ENCODE measurements at places on chromosomes 7 and 10.
A peak's percentile ranks its signal among the peaks of the same experiment; 100 is the strongest.

DNA sequence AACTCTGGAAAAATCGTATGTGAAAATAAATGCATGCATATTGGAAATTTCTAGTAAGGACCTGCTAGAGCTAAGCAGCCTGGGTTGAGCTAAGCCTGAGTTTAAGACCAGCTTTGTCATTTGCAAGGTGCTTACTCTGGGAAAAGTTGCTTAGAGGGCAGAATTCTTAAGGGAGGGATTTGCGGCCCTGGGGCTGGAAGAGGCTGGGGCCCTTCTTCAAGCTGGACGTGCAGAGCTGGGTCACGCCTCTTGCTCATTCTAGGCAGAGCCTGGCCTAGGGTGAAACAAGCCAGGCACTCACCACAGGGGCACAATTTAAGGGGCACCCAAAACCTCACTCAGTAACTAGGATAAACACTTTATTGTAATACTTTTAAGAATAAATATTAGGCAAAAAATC is 137.2 kb downstream of the ARHGAP22 start:
- no peak for DNase-seq
- no peak overlapping the region for H3K4me3 ChIP-seq
- no peak overlapping the region for H3K27ac ChIP-seq
- H3K27me3 ChIP-seq = no peaks in the 10 kb centered on the region
- H3K4me1 ChIP-seq = no peaks in the 10 kb centered on the region

DNA sequence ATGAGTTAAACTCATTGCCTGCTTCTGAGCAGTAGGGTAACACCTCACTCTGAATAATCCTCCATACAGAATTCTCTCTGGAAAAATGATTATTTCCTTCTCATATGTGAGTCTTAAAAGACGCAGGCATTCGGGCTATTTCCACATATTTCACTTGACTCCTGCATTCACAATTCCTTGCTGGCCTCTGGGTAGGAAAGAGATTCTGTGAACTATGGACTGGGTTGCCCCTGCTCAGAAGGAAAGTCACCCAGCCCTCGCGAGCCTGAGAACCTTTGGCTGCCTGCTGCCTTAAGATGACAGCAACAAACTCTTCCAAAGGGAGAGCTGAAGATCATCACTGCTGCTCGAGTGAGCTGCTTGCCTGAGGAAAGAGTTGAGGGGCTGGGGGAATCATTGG is 216.8 kb downstream of the BAMBI start:
- no peaks in the 10 kb centered on the region for H3K36me3 ChIP-seq
- no peak for DNase-seq
- no peaks in the 10 kb centered on the region for H3K27me3 ChIP-seq
- H3K27ac ChIP-seq = no peak overlapping the region

GRCh38 chr10:34499612-34500279 is 315.4 kb downstream of the PARD3 start:
- H3K27me3 ChIP-seq = peaks cover 2% of the 10 kb centered on the region

- no peaks in the 10 kb centered on the region for H3K27me3 ChIP-seq
- no peak overlapping the region for H3K4me3 ChIP-seq
- H3K27ac ChIP-seq = peak overlapping the region; percentile 9
- H3K36me3 ChIP-seq = peaks cover 6% of the 10 kb centered on the region
- peaks cover 43% of the 10 kb centered on the region for H3K4me1 ChIP-seq
- DNase-seq = no peak
Measured at GRCh38 chr7:36597090-36597773, 127.1 kb downstream of the AOAH start.

DNA sequence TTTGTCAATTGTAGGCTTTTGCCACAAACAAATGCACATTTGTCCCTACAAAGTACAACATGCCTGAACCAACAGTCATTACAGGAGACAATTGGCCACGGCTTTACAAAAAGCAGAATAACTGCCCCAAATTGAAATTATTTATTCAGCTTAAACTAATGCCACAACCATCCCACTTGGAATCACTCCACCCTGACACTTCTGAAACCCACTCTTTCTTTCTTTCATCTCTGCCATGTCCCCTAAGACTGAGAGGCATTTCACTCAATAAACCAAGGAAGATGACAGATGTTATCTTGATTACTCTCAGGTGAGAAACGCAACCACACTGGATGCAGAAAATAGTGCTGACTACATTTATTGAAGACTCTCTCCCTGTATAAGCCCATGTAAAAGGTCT is 2.6 kb upstream of the NPM3 start:
- no peak overlapping the region for H3K4me3 ChIP-seq
- peaks cover 51% of the 10 kb centered on the region for H3K36me3 ChIP-seq
- no peak for DNase-seq
- no peaks in the 10 kb centered on the region for H3K27me3 ChIP-seq
- H3K27ac ChIP-seq = no peak overlapping the region

DNA sequence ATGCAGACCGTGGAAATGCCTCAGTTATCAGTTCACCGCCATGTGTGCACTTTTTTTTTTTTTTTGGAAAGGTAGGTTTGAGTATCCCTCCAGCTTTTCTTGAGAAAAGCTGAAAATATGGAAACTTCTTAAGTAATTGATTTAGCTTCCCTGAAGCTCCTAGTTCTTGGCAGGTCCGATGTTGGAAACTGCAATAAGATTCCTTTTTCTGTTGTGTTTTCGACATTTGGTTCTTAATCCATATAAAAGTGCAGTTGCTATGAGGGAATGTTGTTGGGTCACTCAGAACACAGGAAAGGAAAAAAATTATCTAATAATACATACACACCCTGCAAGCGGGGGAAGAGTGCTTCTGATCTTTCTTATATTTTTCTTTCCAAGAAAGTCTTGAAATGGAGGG is 665.2 kb downstream of the INHBA start:
- no peaks in the 10 kb centered on the region for H3K36me3 ChIP-seq
- no peak for DNase-seq
- H3K27me3 ChIP-seq = no peaks in the 10 kb centered on the region
- H3K4me1 ChIP-seq = no peaks in the 10 kb centered on the region
- H3K27ac ChIP-seq = no peak overlapping the region

DNA sequence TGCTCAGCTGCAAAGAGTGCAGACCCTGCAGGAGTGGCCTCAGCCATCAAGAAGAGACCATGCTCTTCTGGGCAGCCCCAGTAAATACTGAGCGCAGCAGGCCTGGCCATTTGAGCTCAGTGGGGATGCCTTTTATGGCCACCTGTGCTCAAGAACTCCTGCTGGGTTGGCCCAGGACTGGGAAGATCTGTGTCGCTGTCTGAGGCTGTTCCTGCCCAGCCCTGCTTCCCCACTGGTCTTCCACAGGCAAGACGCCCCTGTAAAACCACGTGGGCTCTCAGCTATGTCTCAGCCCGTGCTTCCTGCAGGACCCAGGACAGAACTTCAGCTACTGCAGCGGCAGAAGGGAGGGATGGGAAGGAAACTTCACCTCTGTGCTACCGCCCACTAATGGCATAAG is 10.5 kb upstream of the PPIF start:
- H3K4me1 ChIP-seq = peaks cover 20% of the 10 kb centered on the region
- DNase-seq = no peak
- H3K4me3 ChIP-seq = no peak overlapping the region
- H3K36me3 ChIP-seq = no peaks in the 10 kb centered on the region
- no peak overlapping the region for H3K27ac ChIP-seq
- H3K27me3 ChIP-seq = no peaks in the 10 kb centered on the region

DNA sequence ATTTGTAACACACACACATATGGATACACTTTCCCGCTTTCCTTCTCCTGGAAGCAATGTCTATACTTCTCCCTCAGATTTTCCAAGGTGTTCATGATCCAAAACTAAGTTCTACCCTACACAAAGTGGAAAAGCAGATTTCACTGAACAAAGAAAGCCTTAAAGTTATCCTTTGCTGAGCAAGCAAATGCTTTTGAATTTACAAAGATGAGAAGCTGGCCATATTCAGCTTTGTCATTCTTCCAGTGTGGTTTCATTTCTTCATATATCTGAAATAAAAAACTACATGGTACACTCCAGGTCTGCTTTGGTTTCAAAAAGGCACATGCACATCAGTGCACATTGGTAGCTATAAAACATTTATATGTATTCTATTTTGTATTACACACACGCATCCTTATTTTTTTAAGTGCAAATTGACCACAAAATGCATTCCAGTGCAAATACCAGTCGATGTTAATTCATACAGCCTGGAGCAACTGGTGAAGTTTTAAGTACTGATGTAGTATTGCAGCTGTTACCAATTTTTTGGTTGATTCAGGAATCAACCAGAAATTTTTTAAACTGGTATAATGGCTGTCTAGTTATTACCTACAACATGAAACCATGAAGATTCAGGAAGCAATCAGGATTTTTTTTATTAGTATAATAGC is 65.5 kb upstream of the SRPK2 start:
- H3K36me3 ChIP-seq = peaks cover 16% of the 10 kb centered on the region
- H3K4me1 ChIP-seq = peaks cover 15% of the 10 kb centered on the region
- H3K4me3 ChIP-seq = no peak overlapping the region
- no peak overlapping the region for H3K27ac ChIP-seq
- no peak for DNase-seq

DNA sequence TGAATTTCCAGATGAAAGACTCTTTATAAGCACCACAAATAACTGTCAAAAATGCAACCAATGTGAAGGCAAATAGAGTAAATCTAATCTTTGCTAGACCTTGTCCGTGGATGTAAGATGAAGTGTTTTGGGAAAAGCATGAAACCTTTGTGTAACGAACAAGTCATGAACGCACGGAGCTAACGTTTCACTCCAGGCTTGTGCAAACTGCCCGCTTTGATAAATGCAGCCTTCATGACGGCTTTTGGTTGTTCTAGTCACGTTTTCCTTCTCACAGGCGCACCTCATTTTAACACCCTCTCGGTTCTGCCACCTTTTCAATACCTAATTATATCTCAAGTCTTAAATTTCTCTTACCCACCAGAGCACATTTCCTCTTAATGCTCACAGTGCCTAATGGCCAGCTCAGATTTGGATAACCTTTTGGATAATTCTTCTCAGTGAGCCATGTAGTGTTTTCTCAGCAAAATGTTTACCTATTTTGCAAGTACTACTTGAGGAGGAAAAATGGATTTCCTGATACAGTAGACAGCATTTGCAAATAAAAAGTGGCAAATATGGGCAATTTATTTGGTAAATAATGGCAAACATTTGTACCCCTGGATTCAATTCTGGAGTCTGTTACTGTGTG is 63.2 kb downstream of the HECW1 start:
- no peak overlapping the region for H3K27ac ChIP-seq
- DNase-seq = no peak
- H3K36me3 ChIP-seq = no peaks in the 10 kb centered on the region
- H3K27me3 ChIP-seq = peaks cover 15% of the 10 kb centered on the region
- no peak overlapping the region for H3K4me3 ChIP-seq
- no peaks in the 10 kb centered on the region for H3K4me1 ChIP-seq

- H3K4me3 ChIP-seq = no peak overlapping the region
- H3K27ac ChIP-seq = no peak overlapping the region
- H3K36me3 ChIP-seq = no peaks in the 10 kb centered on the region
- no peak for DNase-seq
- no peaks in the 10 kb centered on the region for H3K4me1 ChIP-seq
Measured at GRCh38 chr7:51665045-51665780, 348.6 kb upstream of the COBL start.

DNA sequence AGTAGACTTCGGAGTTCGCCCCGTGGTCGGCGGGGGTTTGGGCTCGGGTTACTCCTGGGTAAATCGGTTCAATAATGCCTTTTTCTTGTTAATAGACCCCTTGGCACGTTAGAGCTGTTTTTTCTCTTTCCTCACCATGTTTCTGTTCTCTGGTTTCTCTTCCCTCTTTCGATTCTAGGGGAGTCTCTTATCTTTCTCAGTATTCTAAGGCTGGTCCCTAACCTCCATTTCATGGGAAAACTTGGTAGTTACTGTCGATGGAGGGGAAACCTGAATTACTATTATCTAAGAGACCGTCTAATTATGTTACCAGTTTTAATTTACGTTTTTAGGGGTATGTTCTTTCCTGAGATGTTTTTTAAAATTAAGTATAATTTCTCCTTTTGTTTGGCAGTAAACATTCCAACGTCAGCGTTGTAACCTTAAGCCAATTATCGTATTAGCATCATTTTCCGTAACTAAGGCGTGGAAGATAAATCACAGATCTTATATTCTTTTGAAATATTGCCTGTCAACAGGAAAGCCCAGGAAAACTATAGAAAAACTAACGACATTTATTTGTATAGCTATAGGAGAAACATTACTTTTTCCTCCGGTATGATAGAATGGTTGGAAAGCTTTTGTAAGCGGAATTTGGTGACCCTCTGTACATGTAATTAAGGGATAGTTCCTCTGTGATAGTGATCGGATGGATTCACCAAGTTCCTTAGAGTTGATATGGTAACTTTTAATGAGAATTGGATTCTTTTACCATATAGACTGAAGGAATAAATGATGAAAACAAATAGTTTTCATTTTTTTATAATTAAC is 847 bp downstream of the BTAF1 start:
- no peak for DNase-seq
- H3K36me3 ChIP-seq = peaks cover 17% of the 10 kb centered on the region
- no peaks in the 10 kb centered on the region for H3K27me3 ChIP-seq

DNA sequence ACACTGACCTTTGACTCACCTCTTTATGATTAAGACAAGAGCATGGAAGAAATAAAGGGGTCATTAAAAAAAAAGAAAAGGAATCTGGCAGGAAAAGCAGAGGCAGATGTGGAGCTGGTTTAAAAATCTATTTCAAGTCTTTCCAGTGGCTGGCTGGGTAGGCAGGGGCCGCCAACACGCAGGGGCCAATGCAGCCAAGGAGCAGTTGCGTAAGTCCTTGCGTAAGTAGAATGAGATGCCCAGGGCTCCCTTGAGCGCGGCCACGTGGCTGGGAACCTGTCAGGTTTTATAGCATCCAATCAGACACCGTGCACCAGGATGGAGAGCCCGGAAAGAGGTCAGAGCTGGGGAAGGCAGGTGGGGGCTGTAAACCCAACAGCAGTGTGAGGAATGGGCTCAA is 123.8 kb upstream of the INSYN2A start:
- H3K4me3 ChIP-seq = no peak overlapping the region
- peaks cover 10% of the 10 kb centered on the region for H3K27me3 ChIP-seq
- no peak for DNase-seq
- no peaks in the 10 kb centered on the region for H3K4me1 ChIP-seq

DNA sequence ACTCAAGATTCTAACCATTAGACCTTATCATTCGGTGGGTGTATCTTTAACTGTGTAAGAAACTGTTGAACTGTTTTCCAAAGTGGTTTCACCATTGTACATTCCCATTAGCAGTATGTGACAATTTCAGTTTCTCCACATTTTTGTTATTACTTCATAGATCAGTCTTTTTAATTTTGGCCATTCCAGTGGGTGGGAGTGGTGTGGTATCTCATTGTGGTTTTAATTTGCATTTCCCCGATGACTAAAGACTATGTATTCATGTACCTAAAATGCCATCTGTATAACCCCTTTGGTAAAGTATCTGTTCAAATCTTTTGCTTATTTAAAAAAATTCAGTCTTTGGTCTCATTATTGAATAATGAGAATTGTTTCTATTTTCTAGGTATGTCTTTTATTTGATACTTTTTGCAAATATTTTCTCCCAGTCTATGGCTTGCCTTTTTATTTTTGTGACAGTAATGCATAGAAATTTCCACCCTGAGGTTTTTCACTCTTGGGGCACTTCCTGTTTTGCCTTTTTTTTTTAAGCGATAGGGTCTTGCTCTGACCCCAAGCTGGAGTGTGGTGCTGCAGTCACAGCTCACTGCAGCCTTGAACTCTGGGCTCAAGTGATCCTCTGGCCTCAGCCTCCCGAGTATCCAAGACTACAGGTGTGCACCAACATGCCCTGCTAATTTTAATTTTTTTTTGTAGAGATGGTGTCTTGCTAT is 141.1 kb upstream of the ITGB1 start:
- no peak overlapping the region for H3K4me3 ChIP-seq
- peaks cover 42% of the 10 kb centered on the region for H3K4me1 ChIP-seq
- peaks cover 3% of the 10 kb centered on the region for H3K27me3 ChIP-seq
- H3K27ac ChIP-seq = peak overlapping the region; percentile 45
- H3K36me3 ChIP-seq = peaks cover 11% of the 10 kb centered on the region
